ENCODE measurements at places on chromosomes 2 and 18.

DNA sequence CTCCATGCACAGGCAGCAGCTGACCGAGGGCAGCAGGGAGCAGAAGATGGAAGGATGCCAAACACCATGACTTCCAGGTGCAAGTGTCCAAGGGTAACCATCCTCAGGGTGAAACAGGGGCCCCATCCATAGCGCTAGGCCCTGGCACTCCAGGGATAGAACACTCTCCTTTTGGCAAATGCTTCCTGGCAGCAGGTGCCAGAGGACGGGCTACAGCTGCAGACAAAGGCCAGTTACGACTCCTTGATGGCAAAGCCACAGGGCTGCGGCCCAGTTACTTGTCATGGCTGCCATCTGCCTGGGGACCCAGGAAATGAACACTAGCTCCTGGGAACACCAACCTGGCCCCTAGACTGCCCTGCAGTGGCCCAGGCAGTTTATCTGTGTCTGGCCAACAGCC lies 178.8 kb downstream of the TMEM163 start:
- no peak for DNase-seq

- no peak for DNase-seq
Measured at GRCh38 chr2:197838036-197838435, 33.6 kb downstream of the PLCL1 start.

- DNase-seq = no peak
Measured at GRCh38 chr2:879540-879939, 71.1 kb upstream of the SNTG2 start.

DNA sequence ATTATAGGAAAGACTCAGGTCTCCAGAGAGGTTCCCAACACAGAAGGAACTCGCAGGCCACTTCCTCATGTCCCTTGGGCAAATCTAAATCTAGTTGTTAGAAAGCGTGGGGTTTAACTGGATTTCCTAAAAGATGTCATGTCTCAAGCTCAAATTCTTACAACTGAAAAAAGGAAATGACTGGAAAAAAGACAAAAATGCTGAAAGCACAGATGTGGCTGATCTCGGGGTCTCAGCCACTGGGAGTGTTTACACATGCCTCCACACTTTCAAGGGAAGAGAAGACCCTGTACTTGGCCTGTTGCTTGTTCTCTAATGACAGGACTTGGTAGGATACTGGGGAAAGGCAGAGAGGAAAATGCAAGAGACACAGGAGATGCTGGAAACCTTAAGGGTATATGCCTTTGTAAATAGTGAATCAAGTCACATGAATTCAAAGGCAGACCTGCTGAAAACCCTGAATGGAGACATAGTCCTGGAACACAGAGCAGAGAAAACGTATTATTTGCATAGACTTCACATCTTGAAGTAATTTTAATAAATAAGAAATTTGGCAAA lies 160.9 kb upstream of the MEIS1 start:
- DNase-seq = no peak

Data from HL-60 (cell line).